ENCODE measurements at places on chromosomes 12 and 14.

- no peak for DNase-seq
These were observed 159.9 kb upstream of the HIF1A start for GRCh38 chr14:61535458-61535857.

GRCh38 chr14:103504991-103505565, 17.6 kb downstream of the CKB start:
- DNase-seq = no peak

DNA sequence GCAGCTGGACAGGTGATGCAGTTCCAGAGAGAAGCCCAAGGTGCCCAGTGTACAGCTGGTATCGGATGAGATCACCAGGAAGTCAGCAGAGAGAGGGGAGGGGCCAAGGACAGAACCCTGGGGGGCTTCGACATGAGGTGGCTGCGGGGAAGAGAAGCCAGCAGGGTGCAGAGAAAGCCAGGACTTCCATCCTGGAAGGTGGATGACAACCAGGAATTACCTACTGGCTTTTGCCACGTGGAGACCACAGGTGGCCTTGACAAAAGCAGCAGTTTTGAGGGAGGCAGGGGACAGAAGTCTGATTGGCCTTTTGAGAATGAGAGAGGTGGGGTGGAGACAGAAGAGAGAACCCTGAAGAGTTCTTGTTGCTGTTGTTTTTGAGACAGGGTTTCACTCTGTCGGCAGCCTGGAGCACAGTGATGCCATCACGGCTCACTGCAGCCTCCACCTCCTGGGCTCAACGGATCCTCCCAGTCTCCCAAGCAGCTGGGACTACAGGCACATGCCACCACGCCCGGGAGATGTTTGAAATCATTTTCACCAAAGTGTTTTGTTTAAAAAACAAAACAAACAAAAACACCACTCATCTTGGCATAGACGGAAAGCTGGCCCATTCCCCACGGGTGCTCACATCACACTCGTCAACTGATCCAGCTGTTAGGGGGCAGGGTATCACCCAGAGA, 35.2 kb downstream of the CDC42BPB start:
- DNase-seq = no peak

GRCh38 chr12:63804746-63805145, 25.0 kb downstream of the RXYLT1 start:
- no peak for DNase-seq

GRCh38 chr14:29650554-29651269, 276.9 kb downstream of the PRKD1 start:
- no peak for DNase-seq

- DNase-seq = no peak
These were observed 392.0 kb downstream of the FUT8 start for GRCh38 chr14:65804439-65805112.

GRCh38 chr14:82911930-82912329, 1378.3 kb upstream of the SEL1L start:
- DNase-seq = no peak

GRCh38 chr14:28756884-28757570, 9.6 kb upstream of the FOXG1 start:
- no peak for DNase-seq

- no peak for DNase-seq
These were observed 51.4 kb downstream of the BORCS5 start for GRCh38 chr12:12408265-12408690.

DNA sequence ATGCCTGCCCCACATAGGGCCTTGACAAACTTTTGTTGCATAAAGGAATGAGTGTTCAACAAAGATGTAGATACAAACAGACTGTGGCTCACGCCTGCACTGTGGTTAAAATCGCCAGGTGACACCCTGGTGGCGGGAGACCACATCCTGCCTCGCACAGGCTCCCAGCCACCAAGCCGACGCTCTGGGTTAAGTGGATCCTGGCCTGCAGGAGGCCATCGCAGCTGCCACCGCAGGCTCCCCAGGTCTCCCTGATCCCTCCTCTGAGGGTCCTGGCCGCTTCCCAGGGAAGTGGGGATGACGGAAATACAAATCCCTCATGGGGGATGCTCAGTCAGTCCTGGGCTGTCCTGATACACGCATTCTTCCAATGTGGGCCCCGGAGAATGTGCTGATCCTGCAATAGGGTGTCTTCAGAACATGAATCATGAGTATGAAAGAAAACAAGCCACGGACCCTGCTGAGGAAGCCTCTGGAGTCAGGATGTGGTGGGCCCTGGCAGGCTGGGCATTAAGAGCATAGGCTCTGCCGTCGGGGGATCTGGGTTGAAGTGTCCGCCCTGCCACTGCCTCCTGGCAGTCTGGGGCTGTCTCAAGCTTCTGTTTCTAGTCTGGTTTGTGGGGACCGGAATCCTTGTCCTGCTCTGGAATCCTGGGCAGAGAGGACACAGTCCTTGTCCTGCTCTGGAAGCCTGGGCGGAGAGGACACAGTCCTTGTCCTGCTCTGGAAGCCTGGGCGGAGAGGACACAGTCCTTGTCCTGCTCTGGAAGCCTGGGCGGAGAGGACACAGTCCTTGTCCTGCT, 53.5 kb upstream of the BEGAIN start:
- peak; percentile 61 for DNase-seq

GRCh38 chr12:3717283-3717898, 35.5 kb downstream of the CRACR2A start:
- DNase-seq = no peak

- no peak for DNase-seq
These were observed 198.0 kb upstream of the SYT1 start for GRCh38 chr12:78666584-78666983.

GRCh38 chr14:36477266-36477665, 42.8 kb downstream of the NKX2-1 start:
- no peak for DNase-seq

GRCh38 chr12:113820309-113820708, 145.8 kb downstream of the RBM19 start:
- DNase-seq = no peak

DNA sequence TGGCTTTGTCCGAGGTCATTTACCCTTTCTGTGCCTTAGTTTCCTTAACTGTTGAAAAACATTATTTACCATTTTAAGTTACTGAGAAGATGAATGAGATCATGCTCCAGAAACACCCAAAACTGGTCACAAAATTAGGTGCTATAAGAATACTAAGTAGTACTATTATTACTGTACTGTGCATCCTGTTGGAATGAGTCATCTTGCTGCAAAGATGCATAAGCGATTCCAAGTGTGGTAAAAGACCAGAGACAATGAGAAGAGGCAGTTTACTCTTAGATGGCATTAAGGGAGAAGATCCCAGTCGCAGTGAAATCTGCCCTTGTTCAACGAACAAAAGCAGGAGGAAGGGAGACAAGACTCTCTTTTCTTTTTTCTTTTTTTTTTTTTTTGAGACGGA, 4.2 kb upstream of the PLEKHA5 start:
- no peak for DNase-seq

DNA sequence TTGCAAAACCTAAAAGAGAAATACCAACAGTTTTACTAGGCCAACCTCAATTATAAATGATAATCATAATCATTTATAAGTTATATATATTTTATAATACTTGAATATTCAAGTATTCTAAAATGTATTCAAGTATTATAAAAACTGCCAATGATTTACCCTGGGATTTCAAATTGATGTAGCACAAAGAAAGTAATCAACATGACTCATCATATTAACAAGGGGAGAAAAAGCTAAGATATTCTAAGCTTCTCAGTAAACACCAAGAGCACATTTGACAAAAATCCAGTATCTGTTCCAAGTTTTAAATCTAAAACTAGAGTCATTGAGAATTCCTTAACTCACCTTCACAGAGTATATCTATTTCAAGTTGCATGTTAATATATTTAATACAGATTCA, 56.1 kb downstream of the CAPZA3 start:
- no peak for DNase-seq

DNA sequence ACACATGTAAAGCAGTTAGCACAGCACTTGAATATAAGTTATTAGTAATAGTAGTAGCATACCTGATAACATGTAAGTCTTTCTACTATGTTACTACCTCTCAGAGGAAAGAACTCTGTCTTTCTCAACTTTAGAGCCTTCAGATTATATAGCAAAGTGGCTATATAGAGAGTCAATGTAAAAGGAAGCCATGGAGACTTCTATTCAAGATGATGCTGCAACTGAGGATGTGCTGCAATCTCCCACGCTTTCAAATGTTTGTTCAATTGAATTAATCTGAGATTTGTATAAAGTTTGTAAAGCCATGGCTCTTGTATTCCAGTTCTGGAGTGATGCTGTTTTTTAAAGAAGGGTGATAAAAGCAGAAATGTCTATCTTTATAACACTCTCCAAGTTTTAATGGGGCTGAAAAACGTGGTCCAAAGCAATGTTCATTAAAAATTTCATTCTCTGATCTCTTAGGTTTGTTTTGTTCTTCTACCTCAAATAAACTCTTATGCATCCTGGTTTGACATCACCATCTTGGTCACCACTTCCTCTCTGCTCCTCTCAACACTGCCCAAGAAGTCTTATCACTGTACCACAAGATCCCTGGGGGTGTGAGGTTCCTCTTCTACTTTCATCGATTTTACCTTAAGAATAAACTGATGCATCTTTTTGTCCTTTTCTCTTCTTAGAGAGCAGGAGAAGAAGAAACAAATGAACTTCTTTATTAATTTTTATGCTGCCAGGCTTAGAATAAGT, 40.6 kb downstream of the C12orf42 start:
- DNase-seq = no peak

DNA sequence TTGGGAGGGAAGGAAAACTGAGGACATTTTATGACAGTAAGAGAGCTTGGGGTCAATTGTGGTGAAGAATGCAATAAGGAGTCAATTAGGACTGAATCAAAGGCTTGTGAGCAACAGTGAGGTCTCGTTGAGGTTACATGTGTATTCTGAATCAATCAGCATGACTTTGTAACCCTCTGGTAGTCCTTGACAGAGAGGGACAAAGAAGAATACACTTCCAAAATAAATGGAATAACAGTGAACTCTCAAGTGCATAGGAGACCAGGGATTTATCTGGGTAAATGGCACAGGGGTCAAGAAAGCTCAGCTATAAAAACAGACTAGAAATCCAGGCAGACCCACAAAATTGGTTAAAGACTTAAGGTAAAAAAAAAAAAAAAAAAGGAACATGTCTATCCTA, 85.1 kb upstream of the NAV3 start:
- no peak for DNase-seq

DNA sequence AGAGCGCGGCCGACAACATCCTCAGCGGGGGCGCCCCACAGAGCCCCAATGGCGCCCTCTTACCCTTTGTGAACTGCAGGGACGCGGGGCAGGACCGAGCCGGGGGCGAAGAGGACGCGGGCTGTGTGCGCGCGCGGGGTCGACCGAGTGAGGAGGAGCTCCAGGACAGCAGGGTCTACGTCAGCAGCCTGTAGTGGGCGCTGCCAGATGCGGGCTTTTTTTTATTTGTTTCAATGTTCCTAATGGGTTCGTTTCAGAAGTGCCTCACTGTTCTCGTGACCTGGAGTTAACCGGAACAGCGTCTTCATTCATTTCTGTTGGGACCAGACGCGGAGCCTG, 103.8 kb upstream of the FKBP4 start:
- peak; percentile 61 for DNase-seq

GRCh38 chr14:34029921-34030334, 79.1 kb upstream of the EGLN3 start:
- DNase-seq = no peak

DNA sequence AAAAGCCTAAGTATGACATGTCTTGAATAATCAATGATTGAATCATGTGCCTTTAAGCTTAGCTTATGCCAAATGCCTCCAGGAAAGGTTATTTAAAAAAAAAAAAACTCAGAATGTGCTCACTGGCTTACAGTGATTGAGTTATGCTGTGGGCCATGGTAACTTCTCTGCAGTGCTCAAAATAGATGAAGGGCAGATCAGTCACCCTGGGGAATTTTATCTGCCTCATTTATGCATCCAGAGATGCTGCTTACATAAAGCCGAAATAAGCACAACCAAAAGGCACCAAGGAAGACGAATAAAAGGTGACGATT, 118.7 kb upstream of the MDM1 start:
- DNase-seq = no peak

DNA sequence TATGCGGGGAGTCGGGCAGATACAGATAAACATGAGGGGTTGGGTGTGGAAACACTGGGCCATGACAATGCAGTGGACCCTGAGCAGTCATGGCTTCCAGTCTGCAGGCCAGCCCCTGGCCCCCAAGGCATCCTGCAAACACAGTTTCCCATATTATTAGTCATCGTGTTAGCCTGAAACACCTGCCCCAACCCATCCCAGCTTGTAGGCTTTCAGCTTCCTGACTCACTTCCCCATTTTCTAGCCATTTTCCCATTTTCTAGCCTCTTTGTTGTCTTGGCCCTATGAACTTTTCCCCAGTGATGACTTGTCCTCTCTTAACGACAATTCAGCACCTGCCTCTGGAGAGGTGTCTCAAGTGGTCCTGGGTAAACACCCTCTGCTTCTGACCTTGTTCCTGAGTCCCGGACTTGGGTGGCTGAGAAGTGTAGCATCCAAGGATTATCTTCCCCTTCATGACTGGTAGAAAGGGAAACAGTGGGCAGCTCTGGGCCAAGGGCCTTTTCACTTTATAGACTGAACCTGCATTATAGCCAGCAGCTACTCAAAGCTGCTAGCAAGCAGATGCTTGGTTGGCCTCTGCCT, 4.3 kb upstream of the PGF start:
- DNase-seq = no peak

DNA sequence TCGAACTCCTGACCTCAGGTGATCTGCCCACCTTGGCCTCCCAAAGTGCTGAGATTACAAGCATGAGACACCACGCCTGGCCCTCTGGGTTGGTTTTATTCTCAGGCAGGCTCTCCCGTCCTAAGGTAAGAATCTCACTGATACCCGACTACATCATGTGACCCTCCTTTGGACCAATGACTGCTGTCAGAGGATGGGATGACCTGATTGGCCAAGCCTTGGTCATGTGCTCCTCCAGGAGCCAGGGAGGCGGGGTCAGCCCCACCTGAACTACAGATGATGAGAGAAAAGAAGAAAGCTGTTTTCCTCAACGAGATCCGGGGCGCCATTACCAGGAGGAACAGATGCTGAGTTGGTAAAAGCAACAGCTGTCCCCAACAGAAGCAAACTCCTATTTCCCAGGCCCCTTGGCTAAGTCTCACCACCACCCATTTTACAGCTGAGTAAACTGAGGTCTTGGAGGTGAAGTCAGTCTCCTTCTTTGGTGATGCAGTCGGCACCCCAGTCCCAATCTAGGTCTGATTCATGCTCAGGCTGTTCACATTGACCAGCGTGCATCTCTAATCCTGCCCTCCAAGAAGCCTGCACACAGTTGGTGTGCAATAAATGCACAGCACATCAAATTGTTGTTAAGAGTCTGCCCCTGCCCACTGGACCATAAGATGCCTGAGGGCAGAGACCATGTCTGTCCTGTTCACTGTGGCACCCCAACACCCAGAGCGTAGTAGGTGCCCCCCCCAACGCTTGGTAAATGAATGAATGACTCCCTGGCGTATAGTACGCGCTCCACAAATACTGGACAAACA, 118.8 kb downstream of the SCARB1 start:
- no peak for DNase-seq

- no peak for DNase-seq
These were observed 35.6 kb upstream of the CMKLR1 start for GRCh38 chr12:108374596-108375320.

DNA sequence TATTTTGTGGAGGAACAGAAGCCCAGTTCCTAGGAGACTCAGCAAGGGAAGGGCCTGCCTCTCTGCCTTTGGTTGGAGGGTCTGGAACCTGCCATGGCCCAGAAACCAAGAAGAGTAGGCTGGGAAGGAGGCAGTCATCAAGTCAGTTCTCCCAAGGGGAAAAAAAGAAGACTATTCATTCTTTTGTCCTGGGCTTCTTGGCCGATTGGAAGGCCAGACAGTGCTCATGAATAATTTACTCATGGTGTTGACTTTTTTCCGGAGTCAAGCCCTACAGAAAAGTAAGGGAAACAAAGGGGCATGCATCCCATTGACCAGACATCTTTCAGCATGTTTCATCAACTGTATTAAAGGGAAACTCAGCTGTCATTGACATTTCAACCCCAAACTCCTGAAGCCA, 168.1 kb downstream of the PRKCH start:
- no peak for DNase-seq

Measured in stimulated activated CD8-positive, alpha-beta memory T cell treated with anti-CD3 and anti-CD28 coated beads, Interleukin-7, amount 100 ng/mL, for 4 hours (primary cell).